ENCODE measurements at places on chromosomes 6 and 20. TPM values are rescaled to one million over a fixed set of nuclear protein-coding genes. Genes with fewer than 3 reads are reported as not detected.

KIAA0408 gene
- 55.0 TPM for total RNA-seq

GSTA2 gene
- not detected for total RNA-seq

C6orf163 gene
- total RNA-seq, result 2.1 TPM

DNA sequence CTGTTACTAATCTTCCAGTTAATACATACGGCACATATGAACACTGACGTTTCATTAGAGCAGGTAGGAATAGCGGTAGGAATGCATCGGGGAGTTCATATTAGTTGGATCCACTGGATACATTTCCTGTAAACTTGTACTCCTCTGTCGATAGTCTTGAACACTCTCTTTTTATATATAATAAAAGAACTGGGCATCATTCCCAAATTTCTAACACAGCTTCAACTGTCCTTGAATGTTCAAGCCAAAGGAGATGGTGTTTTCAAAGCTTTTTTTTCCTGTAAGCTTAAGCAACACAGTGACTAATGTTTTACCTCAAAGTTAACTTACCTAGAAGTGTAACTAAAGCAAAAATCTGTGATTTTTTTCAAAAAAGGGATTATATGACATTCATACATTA is 195.3 kb downstream of the UTRN start:
- peaks cover 53% of the 10 kb centered on the region for H3K36me3 ChIP-seq
- H3K4me3 ChIP-seq, result no peak overlapping the region
- no peak for DNase-seq
- H3K27me3 ChIP-seq, result no peaks in the 10 kb centered on the region
- no peak overlapping the region for H3K27ac ChIP-seq

- no peaks in the 10 kb centered on the region for H3K36me3 ChIP-seq
- DNase-seq, result no peak
- H3K4me3 ChIP-seq, result no peak overlapping the region
- peaks cover 14% of the 10 kb centered on the region for H3K4me1 ChIP-seq
- H3K27me3 ChIP-seq, result no peaks in the 10 kb centered on the region
- peak overlapping the region; percentile 60 for H3K27ac ChIP-seq
Observed at GRCh38 chr6:35391240-35391968, 49.0 kb downstream of the PPARD start.

All from upper lobe of right lung (tissue), 1 donor.